GM12892 (cell line): ENCODE measurements at places on chromosomes 4 and X.
A peak's percentile ranks its signal among the peaks of the same experiment; 100 is the strongest.

GRCh38 chrX:58025979-58026378 lies 115.7 kb upstream of the ZXDA start:
- peak; percentile 0 for DNase-seq

DNA sequence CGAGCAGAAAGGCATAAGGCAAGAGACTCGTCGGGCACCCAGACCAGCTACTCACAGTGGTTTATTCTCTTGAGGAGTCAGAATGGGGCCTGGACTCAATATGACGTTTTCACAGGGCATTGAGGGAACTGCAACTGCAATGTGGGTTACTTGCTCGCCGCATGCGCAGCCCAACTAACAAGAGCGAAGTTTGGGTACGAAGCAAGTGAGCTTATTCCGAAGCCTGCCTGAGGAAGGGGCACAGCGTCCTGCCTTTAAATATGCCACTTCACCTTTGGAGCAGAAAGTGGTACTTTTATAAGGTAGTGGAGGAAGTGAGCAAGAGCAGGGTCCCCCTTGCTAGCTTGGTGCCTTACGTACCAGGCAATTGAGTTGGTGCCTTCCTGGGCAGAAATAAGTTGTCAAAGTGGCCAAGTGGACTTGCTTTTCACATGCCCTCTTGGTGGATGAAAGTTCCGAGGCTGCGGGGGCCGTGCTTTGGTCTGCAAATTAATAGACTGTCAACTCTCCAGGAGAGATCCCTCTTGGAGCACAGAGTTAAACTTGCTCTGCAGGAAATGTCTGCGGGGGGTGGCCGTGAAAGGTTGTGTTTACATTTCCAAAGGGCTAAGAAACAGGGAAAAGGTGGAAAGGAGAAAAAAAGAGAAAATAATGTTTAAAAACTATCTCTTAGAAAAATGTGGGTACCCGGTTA lies 480.4 kb downstream of the TRIML1 start:
- no peak for DNase-seq

- peak; percentile 52 for DNase-seq
Measured at GRCh38 chr4:184506527-184507121, 32.3 kb upstream of the IRF2 start.

- no peak for DNase-seq
Measured at GRCh38 chr4:82776925-82777542, 21.6 kb downstream of the SCD5 start.
